ENCODE measurements at places on chromosomes 5 and 9.

- no peak for DNase-seq
Measured at GRCh38 chr5:163614787-163615186, 109.4 kb downstream of the MAT2B start.

DNA sequence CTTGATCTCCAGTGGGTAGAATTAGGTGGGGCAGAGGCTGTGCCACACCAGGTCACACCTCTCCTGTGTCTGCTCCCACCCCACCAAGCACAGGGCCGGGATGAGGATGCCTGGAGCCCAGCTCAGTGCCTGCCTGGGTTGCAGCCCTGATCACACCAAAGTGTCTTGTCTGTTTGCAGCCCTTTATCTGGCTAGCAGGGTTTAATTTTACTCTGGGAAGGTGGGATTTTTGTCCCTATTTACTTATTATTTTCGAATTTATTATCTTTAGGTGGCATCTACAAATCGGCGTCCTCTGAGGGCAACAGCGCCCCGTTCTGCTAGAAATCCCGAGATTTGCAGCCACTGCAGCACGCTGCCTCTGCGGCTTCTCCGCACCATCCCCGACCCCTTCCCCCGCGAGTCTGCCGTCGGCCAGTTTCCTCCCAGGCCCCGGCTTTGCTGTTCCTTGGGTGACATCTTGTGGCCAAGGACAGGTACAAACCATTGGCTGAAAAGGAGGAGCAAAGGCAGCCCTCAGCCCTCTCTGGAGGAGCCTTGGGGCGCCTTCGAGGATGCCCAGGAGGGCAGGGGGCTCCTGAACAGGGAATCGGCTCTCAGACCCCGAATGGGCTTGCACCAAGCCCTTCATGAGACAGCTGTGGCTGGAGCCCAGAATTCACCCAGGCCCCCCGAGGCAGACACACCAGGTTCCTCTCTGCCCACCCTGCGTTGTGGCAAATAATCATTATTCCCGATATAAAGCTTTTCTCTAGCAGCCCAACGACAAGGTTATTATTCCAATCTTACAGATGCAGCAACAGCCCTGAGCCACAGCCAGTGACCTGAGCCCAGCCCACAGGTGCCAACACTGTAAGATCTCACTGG is 113.0 kb downstream of the GAPVD1 start:
- no peak for DNase-seq

DNA sequence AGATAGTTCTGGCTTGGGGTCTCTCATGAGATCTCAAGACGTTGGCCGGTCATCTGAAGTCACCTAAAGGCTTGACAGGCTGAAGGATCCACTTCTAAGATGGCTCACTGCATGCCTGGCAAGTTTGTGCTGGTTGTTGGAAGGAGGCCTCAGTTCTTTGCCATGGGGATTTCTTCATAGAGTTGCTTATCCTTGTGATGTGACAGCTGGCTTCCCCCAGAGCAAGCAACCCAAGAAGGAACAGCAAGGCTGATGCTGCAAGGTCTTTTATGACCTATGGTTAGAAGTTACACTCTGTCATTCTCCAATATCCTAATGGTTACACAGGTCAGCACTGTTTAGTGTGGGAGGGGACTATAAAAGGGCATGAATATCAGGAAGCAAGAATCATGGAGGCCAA is 20.7 kb upstream of the GRPEL2 start:
- no peak for DNase-seq

DNA sequence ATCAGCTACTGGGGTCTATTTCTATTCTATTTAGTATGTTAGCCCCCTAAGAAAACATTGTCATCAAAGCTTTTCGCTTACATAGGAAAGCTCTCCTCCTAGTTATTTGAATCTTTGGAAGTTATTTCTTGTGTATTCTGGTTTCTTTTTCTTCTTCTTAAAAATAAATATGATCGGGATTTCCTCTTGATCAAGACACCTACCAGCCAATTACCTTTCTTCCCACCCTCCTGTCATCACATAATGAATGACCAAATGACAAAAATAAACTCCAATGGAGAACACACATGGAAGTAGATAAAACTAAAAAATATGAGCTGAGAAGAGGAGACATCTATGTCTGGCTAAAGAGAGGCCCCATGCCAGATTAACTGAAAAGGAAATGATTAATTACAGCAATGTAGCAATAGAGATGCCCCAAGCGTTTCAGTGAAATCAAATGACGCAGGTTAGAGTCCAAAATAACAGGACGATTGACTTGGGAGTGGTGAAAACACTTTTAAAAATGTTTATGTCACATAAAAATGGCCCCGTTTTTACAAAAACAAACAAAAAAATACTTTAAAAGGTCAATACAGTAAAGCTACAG is 59.5 kb upstream of the PCSK1 start:
- DNase-seq, result no peak

- no peak for DNase-seq
Measured at GRCh38 chr5:170006021-170006420, 25.7 kb upstream of the INSYN2B start.

- DNase-seq, result no peak
Measured at GRCh38 chr9:131618071-131618479, 72.8 kb downstream of the PRRT1B start.

GRCh38 chr9:121741228-121741918 is 89.9 kb downstream of the DAB2IP start:
- no peak for DNase-seq

- DNase-seq, result no peak
Measured at GRCh38 chr5:124981901-124982300, 235.5 kb upstream of the ZNF608 start.

GRCh38 chr9:71001780-71002386 is 119.5 kb downstream of the TRPM3 start:
- no peak for DNase-seq

- DNase-seq, result no peak
Measured at GRCh38 chr5:139605887-139606286, 42.3 kb upstream of the CXXC5 start.

GRCh38 chr5:179251276-179251969 is 93.8 kb downstream of the ADAMTS2 start:
- DNase-seq, result no peak

- no peak for DNase-seq
Measured at GRCh38 chr9:87795178-87795577, 69.3 kb downstream of the CTSL start.

DNA sequence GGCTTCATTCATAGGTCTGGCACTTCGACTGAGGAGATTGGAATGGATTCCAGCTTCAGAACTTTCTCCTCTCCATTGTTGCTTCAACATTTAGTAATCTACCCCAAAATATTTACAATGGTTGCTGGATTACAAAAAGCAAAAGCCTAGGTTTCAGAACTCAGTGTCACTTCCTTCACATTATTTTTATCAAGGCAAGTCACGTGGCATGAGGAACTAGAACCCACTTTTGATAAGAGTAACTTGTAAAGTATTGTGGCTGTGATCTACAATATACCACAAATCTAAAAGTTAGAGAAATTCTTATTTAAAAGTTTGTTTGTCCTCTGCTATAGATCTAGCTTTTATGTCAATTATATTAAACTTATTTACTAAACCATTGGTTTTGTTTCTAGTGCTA is 39.7 kb upstream of the ANKDD1B start:
- no peak for DNase-seq

- no peak for DNase-seq
Measured at GRCh38 chr5:158623971-158624370, 475.7 kb downstream of the EBF1 start.

DNA sequence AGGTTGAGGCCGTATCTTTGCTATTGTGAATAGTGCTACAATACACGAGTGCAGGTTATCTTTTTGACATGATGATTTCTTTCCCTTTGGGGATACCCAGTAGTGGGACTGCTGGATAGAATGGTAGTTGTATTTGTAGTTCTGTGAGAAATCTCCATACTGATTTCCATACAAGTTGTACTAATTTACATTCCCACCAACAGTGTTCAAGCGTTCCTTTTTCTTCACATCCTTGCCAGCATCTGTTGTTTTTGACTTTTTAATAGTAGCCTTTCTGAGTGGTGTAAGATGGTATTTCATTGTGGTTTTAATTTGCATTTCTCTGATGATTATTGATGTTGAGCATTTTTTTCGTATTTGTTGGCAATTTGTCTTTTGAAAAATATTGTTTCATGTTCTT is 41.4 kb downstream of the CNOT6 start:
- DNase-seq, result no peak

GRCh38 chr5:118548761-118549720 is 439.3 kb downstream of the DTWD2 start:
- no peak for DNase-seq

DNA sequence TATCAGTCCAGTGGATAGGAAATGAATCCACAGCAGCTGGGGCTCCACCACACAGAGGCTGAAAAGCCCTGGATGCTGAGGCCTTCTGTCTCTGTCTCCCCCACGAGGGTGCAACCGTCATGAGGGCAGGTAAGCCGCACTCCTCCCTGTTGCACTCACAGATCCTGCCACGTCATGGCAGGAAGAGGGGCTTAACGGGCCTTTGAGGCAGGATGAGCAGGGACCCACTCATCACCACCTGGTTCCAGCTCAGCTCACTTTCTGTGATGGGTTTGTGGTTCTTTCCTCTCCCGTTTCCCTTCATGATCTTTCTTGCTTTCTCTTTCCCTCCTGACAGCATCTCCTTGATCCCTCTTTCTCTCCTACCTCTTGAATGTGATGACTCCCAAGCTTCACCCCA is 575.2 kb downstream of the CCDC171 start:
- no peak for DNase-seq

- DNase-seq, result no peak
Measured at GRCh38 chr9:124376329-124376728, 38.9 kb downstream of the PSMB7 start.

DNA sequence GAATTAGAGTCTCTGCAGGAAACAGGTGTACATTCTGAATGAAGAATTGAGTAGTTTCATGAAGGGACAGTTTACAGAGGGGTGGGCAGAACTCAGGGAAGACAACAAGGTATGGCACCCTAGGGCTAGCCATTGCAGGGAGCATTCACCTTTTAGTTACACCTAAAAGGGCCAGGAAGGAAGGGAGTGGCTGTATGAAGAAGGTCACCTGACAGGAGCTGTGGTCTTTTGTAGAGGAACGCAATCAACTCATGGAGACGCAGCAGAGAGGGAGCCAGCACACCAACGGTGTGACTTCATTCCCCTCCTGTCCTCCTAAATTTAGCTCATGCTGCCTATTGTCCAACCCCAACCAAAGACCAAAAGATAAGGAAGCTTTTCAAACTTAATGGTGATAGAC is 12.7 kb upstream of the ZCCHC7 start:
- no peak for DNase-seq

DNA sequence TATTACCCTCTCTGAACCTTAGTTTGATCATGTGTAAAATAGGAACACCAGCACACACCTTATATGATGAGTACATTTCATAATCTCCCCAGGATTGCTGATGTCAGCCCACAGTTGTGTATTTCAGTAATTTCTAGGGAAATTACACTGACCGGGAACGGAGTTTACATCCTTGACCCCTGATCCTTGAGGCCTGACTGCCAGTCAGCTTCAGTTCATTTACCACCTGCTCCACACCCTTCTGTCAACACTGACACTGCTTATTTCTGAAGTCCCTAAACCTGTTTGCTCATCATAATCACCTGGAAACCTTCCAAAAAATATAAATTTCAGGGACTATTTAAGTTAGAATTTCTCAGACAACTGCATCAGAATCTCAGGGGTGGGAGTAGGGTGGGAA is 55.3 kb downstream of the ZNF622 start:
- DNase-seq, result no peak

GRCh38 chr9:131691969-131692611 is 47.8 kb downstream of the RAPGEF1 start:
- DNase-seq, result no peak

- no peak for DNase-seq
Measured at GRCh38 chr5:16654647-16655334, 38.0 kb upstream of the RETREG1 start.
